ENCODE measurements at places on chromosomes 5 and 9. TPM values are rescaled to one million over a fixed set of nuclear protein-coding genes. Genes with fewer than 3 reads are reported as not detected.

IQGAP2 gene
- total RNA-seq: 28.3 TPM

DNA sequence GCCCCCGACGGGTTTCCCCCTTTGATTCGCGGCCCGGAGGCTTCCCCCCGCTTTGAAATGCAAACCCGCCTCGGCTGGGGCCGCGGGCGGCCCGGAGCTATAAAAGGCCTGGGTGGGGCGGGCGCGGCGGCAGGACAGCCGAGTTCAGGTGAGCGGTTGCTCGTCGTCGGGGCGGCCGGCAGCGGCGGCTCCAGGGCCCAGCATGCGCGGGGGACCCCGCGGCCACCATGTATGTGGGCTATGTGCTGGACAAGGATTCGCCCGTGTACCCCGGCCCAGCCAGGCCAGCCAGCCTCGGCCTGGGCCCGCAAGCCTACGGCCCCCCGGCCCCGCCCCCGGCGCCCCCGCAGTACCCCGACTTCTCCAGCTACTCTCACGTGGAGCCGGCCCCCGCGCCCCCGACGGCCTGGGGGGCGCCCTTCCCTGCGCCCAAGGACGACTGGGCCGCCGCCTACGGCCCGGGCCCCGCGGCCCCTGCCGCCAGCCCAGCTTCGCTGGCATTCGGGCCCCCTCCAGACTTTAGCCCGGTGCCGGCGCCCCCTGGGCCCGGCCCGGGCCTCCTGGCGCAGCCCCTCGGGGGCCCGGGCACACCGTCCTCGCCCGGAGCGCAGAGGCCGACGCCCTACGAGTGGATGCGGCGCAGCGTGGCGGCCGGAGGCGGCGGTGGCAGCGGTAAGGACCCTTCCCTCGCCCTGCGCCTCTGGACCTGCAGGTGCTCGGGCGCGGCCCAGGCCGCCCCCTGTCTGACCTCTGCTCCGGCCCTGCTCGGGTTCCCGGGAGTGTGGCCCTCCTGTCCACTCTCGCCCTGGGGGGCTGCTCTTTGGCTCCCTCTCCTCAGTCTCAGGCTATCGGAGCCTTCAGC lies at the start of gene CDX1:
Gene CDX1 (plus strand): TSS at position 129 of the 862 bp plus-strand sequence. CDS start 99 bp downstream, at position 228.
- no peak within 1 kb of the TSS for H3K4me3 ChIP-seq
- no peaks in the 10 kb centered on the region for H3K4me1 ChIP-seq
- H3K27ac ChIP-seq: no peak within 1 kb of the TSS
- peaks cover 36% of the 10 kb centered on the region for H3K27me3 ChIP-seq
- DNase-seq: no peak

GRCh38 chr9:5110867-5111681 lies 74.4 kb downstream of the INSL6 start:
- no peaks in the 10 kb centered on the region for H3K4me1 ChIP-seq
- H3K27me3 ChIP-seq: no peaks in the 10 kb centered on the region
- DNase-seq: no peak
- no peak overlapping the region for H3K27ac ChIP-seq

DNA sequence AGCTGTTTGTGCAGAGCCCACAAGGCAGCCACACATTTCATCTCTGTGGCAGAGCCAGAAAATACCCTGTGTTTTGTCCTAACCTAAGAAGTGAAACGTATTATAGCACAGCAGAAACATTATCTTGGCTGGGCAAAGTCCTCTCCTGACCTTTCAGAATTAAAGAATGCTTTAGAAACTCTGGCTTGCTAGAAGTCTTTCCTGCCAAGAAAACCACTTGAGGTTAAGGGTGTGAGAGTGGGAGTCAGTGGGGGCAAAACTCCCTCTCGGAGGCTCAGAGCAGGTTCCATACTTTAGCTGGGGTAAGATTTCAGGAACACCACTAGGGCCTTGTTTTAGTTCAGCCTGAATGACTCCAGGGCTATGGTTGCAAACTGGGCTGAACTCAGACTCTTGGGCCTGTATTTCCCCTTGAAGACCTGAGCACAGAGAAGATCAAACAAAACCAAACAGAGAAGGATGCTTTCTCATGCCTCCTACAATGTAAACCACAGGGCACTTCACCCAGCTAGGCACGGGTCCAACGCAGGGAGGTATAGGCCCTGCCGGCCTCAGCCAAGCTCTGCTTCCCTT lies 48.0 kb downstream of the ZNF366 start:
- H3K4me3 ChIP-seq: no peak overlapping the region
- no peak for DNase-seq
- H3K36me3 ChIP-seq: no peaks in the 10 kb centered on the region
- H3K4me1 ChIP-seq: peaks cover 5% of the 10 kb centered on the region

GRCh38 chr5:150224483-150225027 lies 34.7 kb downstream of the SLC6A7 start:
- no peak overlapping the region for H3K4me3 ChIP-seq
- DNase-seq: no peak
- no peaks in the 10 kb centered on the region for H3K4me1 ChIP-seq
- no peak overlapping the region for H3K27ac ChIP-seq
- no peaks in the 10 kb centered on the region for H3K27me3 ChIP-seq
- H3K36me3 ChIP-seq: no peaks in the 10 kb centered on the region

- no peaks in the 10 kb centered on the region for H3K27me3 ChIP-seq
- no peak overlapping the region for H3K4me3 ChIP-seq
- peak overlapping the region; percentile 8 for H3K27ac ChIP-seq
- H3K36me3 ChIP-seq: peaks cover 77% of the 10 kb centered on the region
Observed at GRCh38 chr5:98917433-98917832, 11.4 kb downstream of the CHD1 start.

TRAF1 gene
- 164 TPM for total RNA-seq

- DNase-seq: no peak
- H3K36me3 ChIP-seq: no peaks in the 10 kb centered on the region
- no peaks in the 10 kb centered on the region for H3K4me1 ChIP-seq
- no peak overlapping the region for H3K27ac ChIP-seq
Observed at GRCh38 chr5:78667461-78668103, 19.0 kb upstream of the LHFPL2 start.

- peak overlapping the region; percentile 84 for H3K27ac ChIP-seq
- no peaks in the 10 kb centered on the region for H3K27me3 ChIP-seq
- H3K4me3 ChIP-seq: peak overlapping the region; percentile 86
Observed at GRCh38 chr9:36258996-36259533, 817 bp upstream of the GNE start.

GRCh38 chr5:14721990-14722656 lies 57.6 kb downstream of the OTULIN start:
- H3K27me3 ChIP-seq: no peaks in the 10 kb centered on the region
- H3K27ac ChIP-seq: no peak overlapping the region
- peaks cover 13% of the 10 kb centered on the region for H3K4me1 ChIP-seq
- peaks cover 67% of the 10 kb centered on the region for H3K36me3 ChIP-seq
- no peak overlapping the region for H3K4me3 ChIP-seq

- no peaks in the 10 kb centered on the region for H3K27me3 ChIP-seq
- H3K4me3 ChIP-seq: no peak overlapping the region
- H3K4me1 ChIP-seq: peaks cover 36% of the 10 kb centered on the region
Observed at GRCh38 chr5:67195406-67196275, 958 bp downstream of the CD180 start.

GRCh38 chr5:156758011-156758791 lies 91.9 kb upstream of the PPP1R2B start:
- no peaks in the 10 kb centered on the region for H3K36me3 ChIP-seq
- no peaks in the 10 kb centered on the region for H3K27me3 ChIP-seq
- no peak overlapping the region for H3K27ac ChIP-seq

DNA sequence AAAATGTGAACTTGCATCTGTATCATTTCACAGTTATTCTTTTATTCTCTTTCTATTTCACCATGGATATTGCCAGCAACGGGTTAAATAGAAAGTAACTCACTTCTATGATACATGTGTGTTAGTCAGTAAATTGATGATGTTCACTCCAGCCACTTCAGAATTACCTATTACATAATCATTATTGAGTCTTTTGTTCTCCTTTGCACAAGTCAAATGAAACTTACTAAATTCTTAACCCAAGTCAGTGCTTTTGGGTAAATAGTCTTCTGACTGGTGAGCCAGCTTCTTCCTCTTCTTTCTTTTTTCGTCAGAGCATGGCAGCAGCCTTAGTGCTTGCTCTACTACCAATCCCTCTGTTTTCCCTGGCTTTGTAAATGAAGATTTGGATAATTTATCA lies 344.3 kb downstream of the RAB3C start:
- no peak for DNase-seq
- peaks cover 10% of the 10 kb centered on the region for H3K27me3 ChIP-seq
- no peak overlapping the region for H3K27ac ChIP-seq
- H3K4me3 ChIP-seq: no peak overlapping the region

DNA sequence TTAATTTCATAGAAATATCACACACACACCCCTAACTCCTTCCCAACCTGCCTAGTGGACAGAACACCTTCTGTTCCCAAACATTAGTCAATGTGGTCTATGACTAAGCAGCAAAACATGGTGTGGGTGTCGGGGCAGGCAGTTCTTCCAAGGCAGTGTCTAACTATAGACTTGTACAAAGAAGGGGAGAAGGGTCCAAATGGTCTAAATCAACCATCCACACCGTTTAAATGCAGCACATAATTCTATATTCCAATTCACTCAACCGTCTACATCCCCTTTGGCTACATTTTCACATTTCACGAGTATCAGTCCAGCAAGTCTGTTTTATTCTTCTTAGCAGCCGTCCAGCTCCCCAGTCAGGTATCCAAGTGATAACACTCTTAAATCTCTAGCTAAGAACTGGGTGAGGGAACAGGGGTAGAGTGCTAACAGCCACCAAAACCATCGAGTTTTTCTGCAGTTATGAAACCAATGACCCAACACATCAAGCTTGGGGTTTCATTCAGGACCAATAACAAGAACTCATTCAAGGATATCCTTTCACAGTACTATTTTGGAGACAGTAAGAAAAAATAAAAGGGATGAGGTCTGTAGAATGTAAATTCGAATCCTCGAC lies 3.3 kb downstream of the ZNF608 start:
- peaks cover 25% of the 10 kb centered on the region for H3K27me3 ChIP-seq
- no peak overlapping the region for H3K27ac ChIP-seq

FOXD4L5 gene
- total RNA-seq: 0.09 TPM

GRCh38 chr5:93070938-93071337 lies 510.1 kb downstream of the NR2F1-AS1 start:
- no peak overlapping the region for H3K4me3 ChIP-seq
- H3K27me3 ChIP-seq: no peaks in the 10 kb centered on the region
- no peaks in the 10 kb centered on the region for H3K4me1 ChIP-seq
- no peaks in the 10 kb centered on the region for H3K36me3 ChIP-seq

DNA sequence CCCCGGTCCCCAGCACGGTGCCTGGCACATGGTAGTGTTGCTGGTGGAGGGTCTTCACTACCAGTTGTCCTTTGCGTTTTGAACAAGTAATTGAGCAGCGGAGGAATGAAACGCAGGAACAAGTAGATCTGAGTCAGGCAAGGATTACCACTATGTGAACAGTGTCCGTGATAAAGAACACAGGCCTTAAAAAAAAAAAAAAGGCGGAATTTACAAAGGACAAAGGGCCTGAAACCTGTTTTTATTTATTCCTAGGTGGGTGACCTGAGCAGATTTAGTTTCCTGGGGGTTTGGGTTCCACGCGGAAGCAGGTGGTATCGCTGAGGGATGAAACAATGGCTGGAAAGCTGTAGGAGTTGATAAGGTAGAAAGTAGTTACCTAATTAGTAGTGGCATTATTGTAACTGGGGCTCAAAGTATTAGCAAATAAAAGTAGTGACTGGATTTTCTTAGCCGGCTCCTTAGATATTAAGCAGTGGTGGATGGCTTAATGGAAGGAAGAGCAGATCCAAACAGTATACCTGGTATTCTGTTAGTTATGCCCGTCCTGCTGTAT lies 1.1 kb downstream of the RUSC2 start:
- H3K27me3 ChIP-seq: peaks cover 22% of the 10 kb centered on the region
- H3K36me3 ChIP-seq: peaks cover 3% of the 10 kb centered on the region
- H3K4me3 ChIP-seq: peak overlapping the region; percentile 87
